Ovary (tissue), 10 donors: ENCODE measurements at places on chromosomes 4 and X.

DNA sequence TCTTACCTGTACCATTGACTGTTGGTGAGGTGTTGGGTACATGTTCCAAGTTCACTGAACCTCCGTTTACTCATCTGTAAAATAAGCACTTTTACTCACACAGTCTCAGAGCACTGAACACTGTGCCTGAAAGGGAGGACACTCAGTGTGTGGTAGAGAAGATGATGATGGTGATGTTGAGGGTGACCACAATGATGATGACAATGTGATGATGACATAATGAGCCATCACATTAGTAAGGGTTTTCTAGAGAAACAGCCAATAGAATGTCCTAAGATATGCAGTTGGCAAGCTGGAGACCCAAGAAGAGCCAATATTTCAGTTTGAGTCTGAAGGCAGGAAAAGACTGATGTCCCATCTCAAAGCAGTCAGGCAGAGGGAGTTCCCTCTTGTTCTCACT lies 315.4 kb upstream of the IGFBP7 start:
- H3K27me3 ChIP-seq, result no peaks in the 10 kb centered on the region
- no peak for DNase-seq

- H3K4me3 ChIP-seq, result no peak overlapping the region
- H3K4me1 ChIP-seq, result no peaks in the 10 kb centered on the region
- no peaks in the 10 kb centered on the region for H3K36me3 ChIP-seq
- DNase-seq, result no peak
- H3K27me3 ChIP-seq, result no peaks in the 10 kb centered on the region
Observed at GRCh38 chr4:89316931-89317366, 9.3 kb upstream of the GPRIN3 start.

GRCh38 chr4:149955780-149956390 lies 122.4 kb upstream of the DCLK2 start:
- no peak overlapping the region for H3K4me3 ChIP-seq
- no peaks in the 10 kb centered on the region for H3K4me1 ChIP-seq
- DNase-seq, result no peak

DNA sequence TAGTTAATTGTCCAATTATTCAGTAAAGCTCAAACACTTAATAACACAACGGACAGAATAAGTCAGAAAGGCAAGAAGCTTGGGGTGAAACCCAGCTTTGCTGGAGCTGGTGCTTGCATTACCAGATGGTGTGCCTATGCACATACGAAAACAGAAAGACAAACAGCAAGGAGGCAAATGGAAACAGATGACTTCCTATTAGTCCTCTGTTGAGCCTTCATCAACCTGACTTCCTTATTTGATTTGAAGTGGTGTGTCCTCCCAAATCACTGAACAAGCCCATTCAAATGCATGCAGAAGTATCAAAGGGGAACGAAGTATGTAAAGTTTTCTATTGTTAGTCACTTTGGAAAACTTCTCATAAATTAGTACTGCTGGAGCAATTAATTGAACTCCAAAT lies 166.2 kb downstream of the ATP10D start:
- H3K4me3 ChIP-seq, result no peak overlapping the region
- no peaks in the 10 kb centered on the region for H3K36me3 ChIP-seq
- no peaks in the 10 kb centered on the region for H3K4me1 ChIP-seq
- no peak for DNase-seq
- no peaks in the 10 kb centered on the region for H3K27me3 ChIP-seq

DNA sequence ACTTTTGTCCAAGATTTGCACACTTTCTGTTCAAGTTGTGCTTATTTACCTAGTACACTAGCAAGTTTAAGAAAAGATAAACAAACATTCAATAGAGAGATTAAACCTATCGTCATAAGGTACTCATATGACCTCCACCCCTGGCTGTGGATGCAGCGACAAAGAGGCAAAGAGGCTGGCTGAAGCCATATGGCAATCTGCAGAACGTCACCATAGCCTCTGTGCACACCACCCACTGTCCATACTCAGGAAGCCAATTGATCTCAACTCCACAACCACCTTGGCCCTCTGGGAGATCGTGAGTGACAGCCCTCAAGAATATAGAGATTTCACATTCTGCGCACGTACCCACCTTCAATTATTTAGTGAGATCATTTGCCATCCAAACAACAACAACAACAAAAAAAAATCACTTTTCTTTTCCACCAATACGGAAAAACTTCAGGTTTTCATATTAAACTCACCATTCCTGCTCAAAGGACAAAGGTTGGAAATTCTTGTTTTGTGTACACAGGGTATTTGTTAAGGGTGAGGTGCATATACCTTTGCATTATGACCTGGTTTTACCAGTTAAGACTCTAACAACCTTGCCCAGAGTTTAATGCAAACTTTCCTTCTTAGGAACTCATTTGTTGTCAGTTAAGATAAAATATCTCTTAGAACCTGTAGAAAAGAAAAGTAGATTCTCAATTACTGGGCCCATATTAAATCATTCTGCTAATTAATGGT lies 243.0 kb upstream of the FSTL5 start:
- H3K4me3 ChIP-seq, result no peak overlapping the region
- H3K36me3 ChIP-seq, result no peaks in the 10 kb centered on the region
- H3K4me1 ChIP-seq, result no peaks in the 10 kb centered on the region

DNA sequence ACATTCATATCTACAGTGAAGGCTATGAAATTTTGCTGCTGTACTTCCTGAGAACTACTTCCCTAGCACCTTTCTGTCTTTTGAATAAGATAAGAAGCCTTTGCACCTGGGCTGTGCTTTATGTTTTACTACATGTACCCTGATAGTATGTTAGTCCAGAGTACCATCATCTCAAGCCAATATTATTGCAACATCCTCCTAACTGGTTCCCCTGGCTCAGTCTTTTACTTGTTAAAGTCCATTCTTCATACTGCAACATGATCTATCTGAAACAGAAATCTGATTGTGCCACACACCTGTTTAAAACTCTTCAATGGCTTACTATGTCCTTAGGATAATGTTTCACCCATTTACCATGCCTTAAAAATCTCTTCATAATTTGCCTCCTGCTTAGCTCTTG lies 102.3 kb downstream of the AGTR2 start:
- H3K4me3 ChIP-seq, result no peak overlapping the region
- H3K27me3 ChIP-seq, result no peaks in the 10 kb centered on the region
- H3K36me3 ChIP-seq, result no peaks in the 10 kb centered on the region

- H3K4me3 ChIP-seq, result no peak overlapping the region
- no peaks in the 10 kb centered on the region for H3K36me3 ChIP-seq
- no peaks in the 10 kb centered on the region for H3K4me1 ChIP-seq
- no peak for DNase-seq
Observed at GRCh38 chr4:176492646-176493302, 173.0 kb downstream of the SPCS3 start.

GRCh38 chr4:89242864-89243732 lies 64.5 kb downstream of the GPRIN3 start:
- peak overlapping the region; percentile 16 for H3K27ac ChIP-seq
- no peaks in the 10 kb centered on the region for H3K36me3 ChIP-seq
- H3K27me3 ChIP-seq, result no peaks in the 10 kb centered on the region
- no peak overlapping the region for H3K4me3 ChIP-seq
- peaks cover 13% of the 10 kb centered on the region for H3K4me1 ChIP-seq

- no peak overlapping the region for H3K4me3 ChIP-seq
- no peaks in the 10 kb centered on the region for H3K36me3 ChIP-seq
- H3K4me1 ChIP-seq, result no peaks in the 10 kb centered on the region
- H3K27me3 ChIP-seq, result no peaks in the 10 kb centered on the region
Observed at GRCh38 chrX:50067435-50068284, 133.1 kb downstream of the AKAP4 start.

- no peaks in the 10 kb centered on the region for H3K27me3 ChIP-seq
- H3K27ac ChIP-seq, result no peak overlapping the region
- H3K4me1 ChIP-seq, result no peaks in the 10 kb centered on the region
- H3K36me3 ChIP-seq, result no peaks in the 10 kb centered on the region
Observed at GRCh38 chrX:26574234-26574633, 358.3 kb downstream of the MAGEB5 start.

GRCh38 chrX:9462456-9462855 lies 2.4 kb upstream of the TBL1X start:
- H3K36me3 ChIP-seq, result no peaks in the 10 kb centered on the region
- H3K27me3 ChIP-seq, result no peaks in the 10 kb centered on the region
- DNase-seq, result no peak
- no peak overlapping the region for H3K27ac ChIP-seq
- no peak overlapping the region for H3K4me3 ChIP-seq

DNA sequence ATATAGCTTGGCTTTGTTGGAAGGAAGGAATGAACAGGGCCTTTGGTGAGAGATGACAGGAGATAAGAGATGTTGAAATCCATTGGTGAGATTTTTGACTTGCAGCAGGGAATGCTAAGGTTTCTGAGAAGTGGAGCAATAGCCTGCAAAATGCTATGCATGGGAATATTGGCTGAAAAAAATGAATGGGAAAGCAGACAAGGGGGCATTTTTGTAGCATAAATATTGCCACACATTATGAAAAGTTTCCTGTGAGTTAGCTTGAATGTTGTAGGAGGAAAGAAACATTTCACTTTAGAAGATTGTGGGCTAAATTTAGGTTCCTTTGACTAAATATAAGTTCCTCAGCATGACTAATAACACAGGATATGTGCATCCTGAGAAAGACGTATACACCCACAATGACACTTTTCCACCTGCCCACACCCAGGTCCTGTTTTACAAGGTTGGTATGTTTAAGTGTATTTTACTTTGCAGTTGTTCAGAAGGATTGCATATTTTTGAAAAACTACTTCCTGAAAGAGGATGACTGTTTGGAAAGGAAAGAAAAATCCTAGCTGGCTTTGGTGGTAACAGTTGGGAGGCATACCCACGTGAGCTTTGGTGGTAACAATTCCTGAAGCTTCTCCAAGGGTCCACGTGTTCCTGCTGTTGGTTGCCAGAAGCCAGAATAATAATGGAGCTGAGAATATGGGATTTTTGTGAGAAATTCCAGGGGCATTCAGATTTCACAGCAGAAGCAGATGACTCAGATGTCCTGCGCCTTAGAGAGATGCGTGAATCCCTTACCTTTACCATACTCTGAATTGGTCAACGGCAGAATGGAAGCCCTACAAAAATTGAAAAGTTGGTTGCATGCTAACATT lies 28.5 kb downstream of the PHEX start:
- H3K4me1 ChIP-seq, result no peaks in the 10 kb centered on the region
- no peak for DNase-seq
- H3K27ac ChIP-seq, result no peak overlapping the region
- H3K36me3 ChIP-seq, result no peaks in the 10 kb centered on the region

DNA sequence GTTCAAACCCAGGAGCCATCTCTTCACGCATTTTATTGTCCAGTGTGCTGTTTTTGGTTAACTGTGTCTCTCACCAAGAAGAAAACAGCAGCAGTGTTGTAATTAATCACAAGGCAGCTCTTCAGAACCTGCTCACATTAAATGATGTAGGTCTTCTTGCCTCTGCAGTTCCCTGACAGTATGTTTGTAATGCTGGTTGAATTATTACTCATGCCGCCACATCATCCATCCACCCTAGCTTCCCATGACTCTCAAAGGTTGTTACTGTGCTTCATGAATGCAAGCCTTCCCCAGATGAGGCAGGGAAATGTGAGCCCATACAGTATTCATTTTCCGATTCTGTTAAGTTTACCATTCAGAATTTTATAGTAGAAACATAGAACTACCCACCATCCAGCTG lies 17.4 kb downstream of the TLR10 start:
- no peaks in the 10 kb centered on the region for H3K27me3 ChIP-seq
- no peaks in the 10 kb centered on the region for H3K4me1 ChIP-seq
- no peaks in the 10 kb centered on the region for H3K36me3 ChIP-seq
- H3K4me3 ChIP-seq, result no peak overlapping the region

DNA sequence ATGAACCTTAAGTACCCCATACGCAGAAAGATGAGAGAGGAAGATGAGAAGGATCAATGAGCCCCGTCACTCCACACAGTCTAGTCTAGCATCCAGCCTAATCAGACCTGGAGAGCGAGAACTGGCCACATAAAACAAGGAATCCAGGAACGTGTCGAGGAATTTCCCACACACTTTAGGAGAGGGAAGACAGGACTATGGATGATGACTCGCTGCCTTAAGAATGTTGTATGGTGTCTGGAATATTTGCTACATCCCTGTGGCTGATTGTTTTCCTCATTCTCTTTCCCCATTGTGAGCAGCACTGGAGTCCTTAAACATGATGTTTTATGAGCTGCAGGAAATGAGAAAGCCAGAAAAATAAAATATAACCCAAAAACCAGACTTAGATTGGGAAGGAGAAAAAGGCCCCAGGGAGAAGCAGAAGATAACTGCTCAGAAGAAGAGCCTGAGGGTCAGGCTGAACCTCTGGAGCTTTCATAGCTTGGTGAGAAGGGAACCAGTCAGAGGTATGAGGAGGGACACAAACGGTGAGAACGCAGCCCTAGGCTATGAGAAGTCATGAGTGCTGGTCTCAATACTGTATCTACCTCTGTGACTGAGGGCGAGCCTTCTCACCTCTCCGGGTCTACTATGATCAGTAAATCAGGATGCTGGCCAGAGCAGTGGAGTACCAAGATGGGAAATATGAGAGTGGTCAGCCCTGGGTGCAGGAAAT lies 139.5 kb upstream of the NOCT start:
- H3K27ac ChIP-seq, result no peak overlapping the region
- no peak overlapping the region for H3K4me3 ChIP-seq
- H3K36me3 ChIP-seq, result no peaks in the 10 kb centered on the region
- no peaks in the 10 kb centered on the region for H3K27me3 ChIP-seq

DNA sequence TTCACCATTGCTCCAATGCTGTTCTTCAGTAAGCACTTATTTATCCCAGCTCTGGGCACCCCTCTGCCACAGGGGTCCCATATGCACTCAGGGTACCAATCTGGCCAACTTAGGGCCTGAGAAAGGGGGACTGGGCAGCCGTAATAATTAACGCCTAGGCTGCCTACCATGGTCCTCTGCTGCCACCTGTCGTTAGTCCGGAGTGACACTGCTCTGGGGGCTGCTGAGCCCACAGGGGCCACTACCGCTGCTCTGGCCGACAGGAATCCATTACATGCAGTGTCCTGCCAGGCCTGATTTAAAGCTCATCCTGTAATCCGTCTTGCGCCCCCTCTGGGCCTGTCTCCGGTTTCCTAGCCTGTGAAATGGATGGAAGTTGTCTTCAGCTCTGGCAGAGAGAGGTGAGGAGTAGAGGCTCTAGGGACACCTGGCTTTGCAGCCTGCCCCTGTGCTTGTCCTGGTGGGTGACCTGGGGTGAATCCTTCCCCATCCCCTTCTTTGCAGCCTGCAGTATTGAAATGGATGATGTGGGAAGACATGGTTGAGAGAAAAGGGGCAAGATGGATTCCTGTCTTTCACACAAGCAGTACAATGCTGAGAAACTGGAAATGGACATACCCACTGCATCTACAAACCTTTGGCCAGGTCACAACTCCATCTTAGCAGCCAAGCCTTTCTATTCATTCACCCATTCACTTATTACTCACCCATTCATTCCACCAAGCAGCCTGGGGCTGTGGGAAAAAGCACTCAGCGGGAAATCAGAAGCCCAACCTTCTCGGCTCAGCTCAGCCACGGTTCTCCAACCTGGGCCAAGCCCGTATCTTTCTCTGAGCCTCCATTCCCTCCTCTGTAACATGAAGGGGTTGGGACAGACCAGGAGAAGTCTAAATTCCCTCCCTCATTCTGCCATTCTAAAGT lies 116.3 kb upstream of the NALF2 start:
- no peaks in the 10 kb centered on the region for H3K27me3 ChIP-seq
- peak; percentile 51 for DNase-seq
- no peaks in the 10 kb centered on the region for H3K4me1 ChIP-seq
- no peak overlapping the region for H3K4me3 ChIP-seq
- no peak overlapping the region for H3K27ac ChIP-seq

- H3K4me3 ChIP-seq, result no peak overlapping the region
- no peak overlapping the region for H3K27ac ChIP-seq
- DNase-seq, result no peak
- H3K36me3 ChIP-seq, result no peaks in the 10 kb centered on the region
- H3K27me3 ChIP-seq, result no peaks in the 10 kb centered on the region
Observed at GRCh38 chr4:155678011-155678410, 11.4 kb downstream of the GUCY1A1 start.

- no peaks in the 10 kb centered on the region for H3K27me3 ChIP-seq
- H3K27ac ChIP-seq, result no peak overlapping the region
- H3K4me3 ChIP-seq, result no peak overlapping the region
- DNase-seq, result no peak
Observed at GRCh38 chr4:176601124-176601523, 191.6 kb downstream of the VEGFC start.
